ENCODE measurements at places on chromosomes 4 and X.

DNA sequence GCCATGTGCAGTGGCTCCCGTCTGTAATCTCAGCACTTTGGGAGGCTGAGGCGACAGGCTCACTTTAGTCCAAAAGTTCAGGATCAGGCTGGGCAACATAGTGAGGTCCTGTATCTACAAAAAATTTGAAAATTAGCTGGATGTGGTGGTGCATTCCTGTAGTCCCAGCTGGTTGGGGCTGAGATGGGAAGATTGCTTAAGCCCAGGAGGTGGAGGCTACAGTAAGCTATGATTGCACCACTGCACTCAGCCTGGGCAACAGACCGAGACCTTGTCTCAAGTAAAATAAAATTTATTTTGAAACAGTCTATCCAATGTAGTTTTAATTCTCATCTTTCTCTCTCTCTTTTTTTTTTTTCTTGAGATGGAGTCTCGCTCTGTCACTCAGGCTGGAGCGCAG lies 21.1 kb downstream of the RBM10 start:
- DNase-seq: no peak

GRCh38 chr4:141080668-141081067 lies 52.6 kb downstream of the RNF150 start:
- DNase-seq: no peak

DNA sequence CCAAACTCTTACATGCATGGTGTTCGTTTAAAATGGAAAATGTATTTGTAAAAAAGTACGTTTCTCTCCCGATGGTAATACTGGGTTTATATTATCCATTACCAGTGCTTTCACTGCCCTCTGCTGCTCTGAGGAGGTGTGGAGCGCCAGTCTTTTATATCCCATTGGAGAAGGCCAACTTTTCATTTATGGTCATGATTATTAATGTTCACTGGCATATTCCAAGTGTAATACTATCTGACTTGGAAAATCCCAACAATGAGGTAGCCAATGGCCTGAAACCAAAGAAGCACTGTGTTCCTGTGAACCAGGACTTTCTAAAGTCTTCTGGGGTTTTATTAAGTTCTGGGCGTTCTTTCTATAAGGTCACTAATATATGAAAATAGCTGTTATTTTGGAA lies 80.7 kb downstream of the SYNPO2 start:
- no peak for DNase-seq

DNA sequence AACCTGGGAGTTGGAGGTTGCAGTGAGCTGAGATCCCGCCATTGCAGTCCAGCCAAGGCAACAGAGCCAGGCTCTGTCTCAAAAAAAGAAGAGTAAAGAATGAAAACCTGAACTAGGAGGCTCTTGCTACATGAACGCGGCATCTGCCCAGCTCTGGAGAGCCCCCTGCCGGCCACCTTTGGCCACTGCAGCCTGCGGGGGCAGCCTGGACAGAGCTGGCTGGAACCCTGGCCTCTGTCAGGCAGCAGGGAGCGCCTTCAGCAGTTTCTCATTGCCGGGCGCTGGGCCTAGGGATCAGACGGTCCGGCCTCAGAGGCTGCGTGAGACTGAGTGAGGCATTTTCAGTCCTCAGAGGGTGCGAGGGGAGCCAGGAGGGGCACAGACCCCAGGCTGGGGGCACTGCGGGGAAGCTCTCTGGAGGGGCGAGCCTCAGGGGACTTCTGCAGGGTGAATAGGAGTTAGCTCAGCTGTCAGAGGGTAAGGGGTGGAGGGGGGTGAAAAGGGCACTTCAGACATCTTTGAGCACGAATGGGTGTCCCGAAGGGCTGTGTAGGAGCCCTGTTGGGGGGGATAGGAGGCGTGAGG lies 17.5 kb downstream of the DOK7 start:
- no peak for DNase-seq

DNA sequence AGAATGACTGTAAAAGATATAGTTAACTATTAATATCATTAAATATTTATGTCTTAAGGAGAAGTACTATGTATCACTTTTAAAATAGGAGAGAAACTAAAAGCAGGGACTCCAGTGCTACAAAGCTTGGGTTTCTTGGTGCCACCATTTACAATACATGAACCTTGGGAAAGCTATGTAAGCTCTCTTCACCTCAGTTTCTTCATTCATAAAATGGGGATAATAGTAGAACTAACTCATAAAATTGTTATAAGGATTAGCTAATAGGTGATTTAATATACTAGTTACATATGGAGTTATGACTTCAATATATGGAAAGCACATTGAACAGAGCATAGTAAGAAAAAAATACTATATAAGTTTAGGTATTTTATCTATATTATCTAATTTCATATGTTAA lies 23.7 kb downstream of the EPGN start:
- DNase-seq: no peak

- no peak for DNase-seq
Observed at GRCh38 chrX:30627818-30628652, 25.2 kb upstream of the GK start.

GRCh38 chrX:107118322-107119147 lies at the start of gene RBM41:
RBM41 (minus strand) TSS chrX:107118822; CDS start chrX:107118773, 49 bp downstream.
- no peak for DNase-seq

DNA sequence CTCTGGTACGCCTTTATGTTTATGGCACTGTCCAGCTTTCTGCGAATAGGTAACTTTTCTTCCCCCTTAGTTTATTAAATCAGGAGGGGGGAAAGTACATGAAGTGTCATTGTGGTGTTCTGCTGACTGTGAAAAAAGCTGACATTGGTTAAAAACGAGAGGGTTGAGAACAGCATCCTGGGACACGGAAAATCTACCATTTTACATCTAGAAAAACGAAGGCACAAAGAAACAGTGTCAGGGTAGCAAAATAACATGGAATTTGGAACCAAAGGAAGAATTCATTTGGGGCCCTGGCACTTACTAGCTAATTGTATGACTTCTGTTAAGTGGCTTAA lies 1.2 kb upstream of the AMOT start:
- no peak for DNase-seq

GRCh38 chr4:3740256-3740655 lies 25.9 kb upstream of the ADRA2C start:
- no peak for DNase-seq

DNA sequence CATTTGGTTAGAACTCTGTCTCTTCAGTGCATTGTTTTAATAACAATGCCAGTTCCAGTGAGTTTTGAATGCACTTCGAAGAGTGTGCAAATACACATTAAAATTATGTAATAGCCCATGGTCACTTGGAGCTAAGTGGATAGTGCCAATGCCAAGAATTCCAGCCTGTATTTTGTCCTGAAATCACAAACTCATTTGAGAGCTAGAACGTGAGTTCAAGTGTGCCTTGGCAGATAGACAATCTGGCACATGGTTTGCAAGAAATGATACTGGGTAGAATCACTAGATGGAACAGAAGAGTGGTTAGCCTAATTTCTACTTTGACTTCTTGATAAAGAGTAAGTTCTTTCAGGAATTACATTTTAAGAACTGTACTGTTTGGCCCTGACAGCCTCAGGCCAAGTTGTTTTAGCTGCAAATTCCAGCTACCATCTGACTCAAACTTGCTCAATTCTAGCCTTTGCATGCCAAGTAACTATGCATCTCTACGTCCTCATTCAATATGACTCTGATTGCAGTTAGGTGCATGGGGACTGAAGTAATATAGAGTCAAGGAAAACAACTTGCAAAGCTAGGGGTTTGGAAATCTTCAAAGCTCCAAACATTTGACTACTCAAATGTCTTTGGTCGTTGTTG lies 131.9 kb upstream of the SMIM31 start:
- DNase-seq: no peak

- no peak for DNase-seq
Observed at GRCh38 chr4:26576231-26576739, 7.6 kb upstream of the TBC1D19 start.

GRCh38 chrX:27591938-27592337 lies 1.8 kb downstream of the DCAF8L2 start:
- no peak for DNase-seq

DNA sequence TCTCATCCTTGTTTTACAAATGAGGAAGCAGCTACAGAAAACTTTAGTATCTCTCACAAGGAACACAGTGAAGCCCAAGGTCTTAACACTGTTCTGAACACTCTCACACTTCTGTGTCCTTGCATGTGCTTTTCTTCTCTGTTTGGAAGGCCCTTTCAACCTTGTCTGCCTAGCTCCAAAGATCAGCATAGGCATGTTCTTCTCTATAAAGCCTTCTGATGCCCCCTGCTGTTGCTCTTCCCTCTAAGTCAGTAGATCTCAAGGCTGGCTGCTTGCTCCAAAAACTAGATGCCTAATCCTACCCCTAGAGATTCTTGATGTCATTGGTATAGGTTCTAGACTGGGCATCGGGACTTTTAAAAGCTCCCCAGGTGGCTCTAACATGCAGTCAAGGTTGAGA lies 5.9 kb downstream of the APOO start:
- no peak for DNase-seq

- no peak for DNase-seq
Observed at GRCh38 chrX:49270249-49270921, 792 bp downstream of the PPP1R3F start.

- no peak for DNase-seq
Observed at GRCh38 chr4:120225527-120225926, 158.9 kb upstream of the MAD2L1 start.

DNA sequence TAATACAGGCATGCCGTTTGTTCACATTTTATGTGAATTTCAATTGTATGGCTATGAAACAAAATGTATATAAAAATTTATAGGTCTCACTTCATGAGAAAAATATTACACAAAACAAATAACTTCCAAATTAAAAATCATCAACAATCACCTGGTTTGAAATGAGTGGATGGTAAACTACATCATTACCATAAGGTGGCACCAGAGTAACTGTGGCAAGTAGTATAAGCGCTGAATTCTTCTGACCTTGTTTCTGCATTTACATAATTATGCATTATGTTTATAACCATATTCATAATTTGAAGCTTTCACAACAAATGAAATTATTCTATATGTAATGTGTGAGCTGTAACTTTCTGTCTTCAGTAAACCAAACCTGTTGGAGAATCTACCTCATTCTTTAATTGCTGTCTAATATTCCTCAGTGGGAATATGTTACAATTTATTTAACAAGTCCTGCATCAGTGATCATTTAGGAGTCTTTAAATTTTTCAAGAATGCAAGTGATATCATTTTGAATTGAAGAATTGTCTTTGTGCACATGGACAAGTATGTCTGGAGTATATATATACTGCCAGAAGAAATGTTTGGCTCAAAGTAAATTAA lies 55.2 kb downstream of the MMRN1 start:
- DNase-seq: no peak
